Activated CD8-positive, alpha-beta T cell treated with anti-CD3 and anti-CD28 coated beads, Interleukin-2, amount 10 ng/mL, durations not matched to agents 7 days and 5 days (primary cell): ENCODE measurements at places on chromosomes 2 and 18. TPM values are rescaled to one million over a fixed set of nuclear protein-coding genes. Genes with fewer than 3 reads are reported as not detected.

Gene GNAL
- total RNA-seq = not detected

Gene SMYD5
- 21.3 TPM for total RNA-seq

Gene SCN3A
- not detected for total RNA-seq

Gene RNU2-63P
- 4.5 TPM for total RNA-seq

Gene LYG2
- total RNA-seq = not detected

Gene IL37
- not detected for total RNA-seq

Gene NYAP2
- total RNA-seq = not detected

Gene CDK15
- not detected for total RNA-seq
